ENCODE measurements at places on chromosomes 1 and 21.

- DNase-seq, result no peak
Measured at GRCh38 chr1:197801111-197801482, 25.8 kb upstream of the DENND1B start.

- DNase-seq, result no peak
Measured at GRCh38 chr21:45549626-45550463, 7.6 kb upstream of the SLC19A1 start.

GRCh38 chr1:87335175-87335884 lies 6.7 kb downstream of the LMO4 start:
- no peak for DNase-seq

DNA sequence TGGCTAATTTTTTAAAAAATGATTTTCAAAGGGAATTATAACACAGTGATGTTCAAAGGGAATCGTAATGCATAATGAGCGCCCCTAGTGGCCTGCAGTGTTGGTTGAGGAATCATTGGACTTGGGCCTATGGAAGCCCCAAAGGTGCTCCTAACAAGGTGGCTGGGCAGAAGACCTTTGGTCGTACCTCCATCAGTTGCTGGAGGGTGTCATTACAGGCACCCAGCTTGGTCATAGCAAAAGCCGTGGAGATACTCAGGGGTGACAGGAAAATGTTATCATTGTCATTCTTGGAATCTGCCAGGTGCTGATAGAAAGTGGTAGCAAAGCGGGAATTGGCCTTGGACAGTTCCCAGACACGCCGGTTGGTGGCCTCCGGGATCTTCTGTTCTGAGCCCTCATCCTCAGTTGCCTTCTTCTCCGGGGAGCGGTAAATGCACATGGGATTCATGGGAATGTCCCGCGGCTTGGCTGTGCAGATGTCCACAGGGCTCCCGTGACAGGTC lies 2.7 kb downstream of the SERPINC1 start:
- DNase-seq, result no peak

- DNase-seq, result no peak
Measured at GRCh38 chr1:231793893-231794292, 167.3 kb downstream of the DISC1 start.

DNA sequence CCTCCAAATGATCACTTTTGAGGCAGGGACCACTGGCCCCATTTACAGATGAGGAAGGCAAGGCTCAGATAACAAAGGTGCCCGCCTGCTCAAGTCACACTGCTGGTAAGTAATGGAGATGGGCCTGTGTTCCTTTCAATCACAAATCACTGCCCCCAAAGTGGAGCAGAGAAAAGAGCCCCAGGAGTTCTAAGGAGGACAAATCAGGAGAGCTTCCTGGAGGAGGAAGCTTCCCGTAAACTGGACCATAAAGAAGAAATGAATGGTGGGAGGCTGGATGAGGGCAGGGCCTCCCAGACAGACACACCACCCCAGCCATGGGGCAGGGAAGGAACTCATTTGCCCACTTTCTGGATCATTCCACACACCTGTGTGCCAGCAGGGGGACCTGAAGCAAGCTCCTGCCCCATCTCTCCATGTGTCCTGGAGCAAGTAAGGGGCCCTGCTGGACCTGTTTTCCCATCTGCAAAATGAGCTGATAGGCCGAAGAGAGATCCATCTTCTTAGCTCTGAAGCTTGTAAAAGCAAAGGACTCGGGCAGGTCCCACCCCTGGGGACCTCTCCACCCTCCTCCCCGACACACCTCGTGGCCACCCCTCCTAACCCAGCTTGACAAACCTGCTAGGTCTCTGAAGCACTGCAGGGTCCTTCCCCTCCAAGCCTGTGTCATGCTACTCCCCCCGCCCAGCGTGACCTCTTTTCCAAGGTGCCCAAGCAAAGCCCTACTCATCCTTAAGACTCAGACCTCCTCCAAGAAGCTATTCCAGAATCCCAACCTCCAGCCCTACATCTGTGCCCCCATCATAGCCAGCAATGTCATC lies 5.5 kb downstream of the LAPTM5 start:
- DNase-seq, result no peak

GRCh38 chr1:160095382-160096105 lies 2.9 kb downstream of the IGSF8 start:
- no peak for DNase-seq

GRCh38 chr1:85339089-85339488 lies 62.7 kb upstream of the BCL10 start:
- no peak for DNase-seq

DNA sequence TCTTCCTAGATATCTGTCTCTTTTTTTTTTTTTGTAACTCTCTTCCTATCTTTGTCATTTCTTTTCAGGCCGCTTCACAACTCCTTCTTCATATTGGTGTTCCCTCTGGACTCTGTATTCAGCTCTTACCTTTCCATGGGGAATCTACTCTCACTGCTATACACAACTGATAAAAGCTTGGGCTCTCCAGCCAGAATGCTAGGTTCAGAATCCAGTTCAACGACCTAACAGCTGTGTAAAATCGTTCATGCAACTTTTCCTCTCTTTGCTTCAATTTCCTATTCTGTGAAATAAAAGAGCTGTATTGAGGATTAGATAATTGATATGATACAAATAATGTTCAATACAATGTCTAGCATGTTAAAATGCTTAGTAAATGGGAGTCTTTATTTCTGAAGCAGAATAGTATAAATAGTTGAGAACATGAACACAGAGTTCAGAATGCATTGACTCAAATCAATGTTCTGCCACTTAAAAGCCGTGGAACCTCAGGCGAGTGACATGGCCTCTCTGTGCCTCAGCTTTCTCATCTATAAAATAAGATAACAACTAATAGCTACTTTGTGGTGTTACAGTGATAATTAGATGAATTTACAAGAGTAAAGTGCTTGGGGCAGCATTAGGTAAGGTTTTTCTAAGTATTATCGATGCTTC lies 88.5 kb downstream of the DENND1B start:
- no peak for DNase-seq

DNA sequence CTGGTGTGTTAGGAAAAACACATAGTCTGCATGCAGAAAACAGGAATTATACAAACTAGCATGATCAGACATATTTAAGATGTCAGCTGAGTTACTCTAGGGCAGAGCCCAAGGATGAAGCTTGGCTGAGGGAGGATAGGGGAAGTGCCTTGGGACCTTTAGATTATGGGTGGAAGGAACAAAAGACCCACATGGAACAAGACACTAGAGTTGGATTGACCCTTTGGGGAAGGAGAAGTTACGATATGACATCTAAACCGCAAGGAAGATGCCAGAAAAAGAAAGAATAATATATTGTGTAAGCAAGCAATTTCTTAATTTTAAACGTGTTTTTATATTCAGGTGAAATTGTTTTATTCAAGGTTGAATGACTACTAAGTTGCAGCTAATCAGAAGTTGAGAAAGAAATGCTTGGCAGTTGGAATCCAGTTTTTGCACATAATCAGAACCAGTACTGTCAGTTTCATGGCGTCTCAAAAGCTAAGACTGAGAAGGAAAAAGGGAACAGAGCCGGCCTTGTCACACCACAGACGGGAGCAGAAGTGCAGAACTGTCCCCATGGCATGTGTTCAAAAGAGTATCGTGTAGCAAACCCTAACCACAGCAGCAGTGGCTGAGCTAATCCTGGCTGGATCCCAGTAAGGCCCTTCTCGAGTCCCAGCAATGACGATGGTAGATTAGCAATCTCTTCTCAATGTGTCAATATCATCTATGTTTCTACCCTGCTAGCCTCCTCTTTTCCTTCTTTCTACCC lies 31.2 kb upstream of the IFNAR2 start:
- DNase-seq, result no peak

GRCh38 chr1:33338048-33338439 lies 17.1 kb upstream of the A3GALT2 start:
- no peak for DNase-seq

DNA sequence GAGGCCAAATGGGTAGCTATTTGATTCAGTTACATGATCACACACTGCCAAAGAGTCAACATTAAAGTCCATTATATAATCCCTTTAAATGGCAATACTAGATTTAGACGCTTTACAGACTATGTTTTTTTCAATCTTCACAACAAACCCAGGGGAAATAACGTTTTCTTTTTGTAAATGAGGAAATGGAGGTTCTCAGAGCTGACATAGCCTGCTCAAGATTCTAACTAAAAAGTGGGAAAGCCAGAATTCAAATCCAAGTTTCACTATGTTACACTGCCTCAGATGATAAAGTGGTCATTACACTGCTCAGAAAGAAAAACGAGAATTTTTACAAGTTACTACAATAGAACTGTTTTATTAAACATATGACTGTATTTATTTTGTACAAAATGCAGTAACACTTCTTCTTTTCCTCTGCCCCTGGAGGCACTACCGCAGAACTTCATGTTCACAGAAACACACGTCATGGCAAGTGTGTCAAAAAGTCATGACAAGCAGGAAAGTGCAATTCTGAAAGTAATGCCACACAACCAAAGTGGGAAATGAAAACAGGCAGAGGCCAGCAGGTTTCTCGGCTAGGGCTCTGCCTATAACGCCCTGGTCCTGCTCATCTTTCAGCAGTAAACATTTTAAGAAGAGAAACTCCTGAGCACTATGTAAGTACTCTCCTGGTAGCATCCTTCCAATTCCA lies 19.0 kb downstream of the THEMIS2 start:
- DNase-seq, result no peak

GRCh38 chr1:68174738-68175113 lies 57.6 kb downstream of the WLS start:
- DNase-seq, result no peak

DNA sequence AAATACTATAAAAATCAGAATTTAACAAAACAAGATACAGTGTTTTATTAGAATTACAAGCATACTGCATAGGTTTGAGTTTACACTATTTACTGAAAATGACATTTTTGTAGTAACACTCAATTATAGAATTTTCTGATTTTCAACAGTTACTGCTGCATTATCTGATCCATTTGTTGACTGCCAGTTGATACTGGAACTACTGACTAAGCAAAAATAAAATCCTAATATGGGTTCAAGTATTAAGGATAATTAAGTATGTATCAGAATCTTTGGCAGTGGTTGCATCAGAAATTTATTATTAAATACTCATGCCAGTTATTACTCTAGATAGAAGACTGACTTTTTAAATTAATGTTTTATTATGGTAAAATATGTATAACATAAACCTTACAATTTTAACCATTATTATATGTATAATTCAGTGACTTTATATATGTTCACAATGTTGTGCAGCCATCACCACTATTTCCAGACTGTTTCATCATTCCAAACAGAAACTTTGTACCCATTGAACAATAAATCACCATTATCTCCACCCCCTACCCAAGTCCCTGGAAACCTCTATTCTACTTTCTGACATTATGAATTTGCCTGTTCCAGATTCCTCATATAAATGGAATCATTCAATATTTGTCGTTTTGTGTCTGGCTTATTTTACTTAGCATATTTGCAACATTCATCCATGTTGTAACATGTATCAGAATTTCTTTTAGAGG lies 58.2 kb upstream of the GPR88 start:
- DNase-seq, result no peak

GRCh38 chr1:160151303-160151702 lies at the start of gene ATP1A4:
Gene ATP1A4, plus strand, starts transcription at chr1:160151603. Its CDS starts 438 bp downstream, at chr1:160152041.
- DNase-seq, result no peak

- no peak for DNase-seq
Measured at GRCh38 chr1:5739561-5740078, 252.6 kb downstream of the NPHP4 start.

- no peak for DNase-seq
Measured at GRCh38 chr1:168755800-168756418, 26.9 kb upstream of the DPT start.

GRCh38 chr1:224333939-224334786 lies 4.2 kb upstream of the NVL start:
- DNase-seq, result no peak

DNA sequence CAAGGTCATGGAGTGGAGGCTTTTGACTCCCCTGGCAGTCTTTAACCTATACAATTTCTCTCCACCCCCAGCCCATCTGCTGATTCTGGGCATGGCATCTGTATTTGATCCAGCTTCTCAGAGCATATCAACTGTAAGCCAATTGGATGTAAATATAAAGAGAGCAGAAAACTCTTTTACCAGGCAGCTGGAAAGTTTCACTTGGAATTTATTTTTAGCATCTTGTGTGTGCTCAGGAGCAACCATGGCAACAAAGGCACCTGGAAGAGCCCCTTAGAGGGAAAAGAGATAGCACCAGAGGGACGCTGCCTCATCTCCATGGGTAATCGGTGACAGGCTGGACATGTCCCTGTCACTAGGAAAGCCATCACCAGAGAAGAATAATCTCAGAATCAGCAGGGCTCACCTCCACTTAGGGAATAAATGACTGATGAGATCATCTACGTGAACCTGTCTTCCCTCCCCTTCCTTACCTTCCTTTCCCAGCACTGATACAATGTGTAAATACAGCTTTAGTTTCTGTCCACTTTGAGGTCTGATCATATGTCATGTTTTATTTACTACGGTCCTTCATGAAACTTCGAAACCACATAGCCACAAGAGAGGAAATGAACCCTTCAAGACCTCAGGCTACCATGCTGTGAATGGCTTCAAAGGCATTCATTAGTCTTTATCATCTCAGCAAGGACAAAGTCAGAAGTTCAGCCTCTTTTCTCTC lies 25.3 kb upstream of the SIPA1L2 start:
- no peak for DNase-seq

- DNase-seq, result no peak
Measured at GRCh38 chr1:14039582-14040430, 339.8 kb downstream of the PRDM2 start.

DNA sequence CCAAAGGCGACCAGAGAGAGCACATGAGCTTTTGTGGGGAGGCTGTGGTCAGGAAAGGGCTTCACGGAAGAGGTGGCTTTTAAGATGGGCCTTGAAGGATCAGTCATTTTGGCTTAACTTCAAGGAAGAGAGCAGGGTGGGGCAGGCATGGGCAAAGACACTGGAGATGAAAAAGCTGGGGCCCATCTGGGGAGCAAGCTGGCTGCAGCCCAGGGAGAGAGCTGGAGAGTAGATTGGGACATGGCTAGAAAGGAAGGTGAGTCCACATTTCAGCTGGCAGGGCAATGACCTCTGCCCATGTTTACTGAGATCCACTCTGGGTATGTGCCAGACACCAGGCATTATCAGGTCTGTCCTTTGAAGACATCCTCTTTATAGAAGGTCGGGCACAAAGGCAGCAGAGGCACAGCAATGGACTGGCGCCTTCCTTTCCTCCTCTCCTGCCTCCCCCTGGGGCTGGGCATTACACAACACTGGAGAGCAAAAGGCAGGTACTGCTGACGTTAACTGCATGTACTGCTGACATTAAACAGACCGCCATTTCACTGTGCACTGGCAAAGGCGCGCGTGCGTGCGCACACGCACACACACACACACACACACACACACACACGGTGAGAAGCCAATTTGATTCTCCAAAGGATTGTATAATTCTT lies 2.2 kb upstream of the UBXN10 start:
- DNase-seq, result no peak

- DNase-seq, result no peak
Measured at GRCh38 chr1:45913731-45914501, 110.5 kb downstream of the MAST2 start.

DNA sequence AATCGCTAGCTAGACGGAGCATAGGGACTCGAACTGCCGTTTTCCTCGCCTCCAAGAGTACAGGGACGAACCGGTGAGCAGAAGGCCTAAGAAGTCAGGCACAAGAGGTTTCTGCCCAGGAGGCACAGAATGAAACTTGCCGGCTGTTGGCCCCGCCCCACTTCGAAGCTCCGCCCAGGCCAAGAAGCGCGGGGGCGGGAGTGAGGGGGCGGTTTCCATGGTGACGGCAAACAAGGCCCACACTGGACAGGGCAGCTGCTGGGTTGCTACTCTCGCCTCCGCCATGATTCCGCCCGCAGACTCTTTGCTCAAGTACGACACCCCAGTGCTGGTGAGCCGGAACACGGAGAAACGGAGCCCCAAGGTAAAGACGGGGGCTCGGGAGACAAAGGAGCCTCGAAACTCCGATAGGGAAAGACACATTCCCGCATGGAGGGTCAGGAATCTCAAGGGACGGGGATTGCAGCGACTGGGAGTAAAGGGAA lies at the start of gene DNALI1:
Gene DNALI1 (plus strand): TSS at position 229 of the 485 bp plus-strand sequence. CDS start 55 bp downstream, at position 284.
- no peak for DNase-seq
